IPS-NIHi11 (cell line): ENCODE measurements at places on chromosomes 2 and 18.

DNA sequence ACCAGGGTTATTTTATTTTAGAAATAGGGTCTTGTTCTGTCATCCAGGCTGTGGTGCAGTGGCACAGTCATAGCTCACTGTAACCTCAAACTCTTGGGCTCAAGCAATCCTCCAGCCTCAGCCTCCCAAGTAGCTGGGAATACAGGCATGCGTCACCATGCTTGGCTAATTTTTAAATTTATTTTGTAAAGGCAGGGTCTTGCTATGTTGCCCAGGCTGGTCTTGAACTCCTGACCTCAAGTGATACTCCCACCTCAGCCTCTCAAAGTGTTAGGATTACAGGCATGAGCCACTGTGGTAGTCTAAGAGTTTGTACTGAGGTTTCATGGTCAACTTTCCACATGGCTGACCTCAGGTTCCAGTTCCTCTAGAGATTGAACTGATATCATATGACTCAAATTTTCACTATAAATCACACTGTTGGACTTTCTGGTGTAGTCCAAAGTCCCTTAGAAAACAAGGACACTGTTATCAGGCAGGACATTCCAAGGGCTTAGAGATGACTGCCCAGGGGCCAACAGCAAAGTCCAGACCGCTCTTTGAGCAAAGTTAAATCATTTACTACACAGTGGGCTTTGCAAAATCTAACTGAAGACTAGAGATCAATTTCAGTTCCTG, 82.0 kb upstream of the MEX3C start:
- no peak for DNase-seq

- DNase-seq: peak; percentile 24
These were observed 47.3 kb downstream of the RFTN2 start for GRCh38 chr2:197628043-197628500.

- DNase-seq: no peak
These were observed 172.8 kb downstream of the CYP26B1 start for GRCh38 chr2:71974846-71975245.

DNA sequence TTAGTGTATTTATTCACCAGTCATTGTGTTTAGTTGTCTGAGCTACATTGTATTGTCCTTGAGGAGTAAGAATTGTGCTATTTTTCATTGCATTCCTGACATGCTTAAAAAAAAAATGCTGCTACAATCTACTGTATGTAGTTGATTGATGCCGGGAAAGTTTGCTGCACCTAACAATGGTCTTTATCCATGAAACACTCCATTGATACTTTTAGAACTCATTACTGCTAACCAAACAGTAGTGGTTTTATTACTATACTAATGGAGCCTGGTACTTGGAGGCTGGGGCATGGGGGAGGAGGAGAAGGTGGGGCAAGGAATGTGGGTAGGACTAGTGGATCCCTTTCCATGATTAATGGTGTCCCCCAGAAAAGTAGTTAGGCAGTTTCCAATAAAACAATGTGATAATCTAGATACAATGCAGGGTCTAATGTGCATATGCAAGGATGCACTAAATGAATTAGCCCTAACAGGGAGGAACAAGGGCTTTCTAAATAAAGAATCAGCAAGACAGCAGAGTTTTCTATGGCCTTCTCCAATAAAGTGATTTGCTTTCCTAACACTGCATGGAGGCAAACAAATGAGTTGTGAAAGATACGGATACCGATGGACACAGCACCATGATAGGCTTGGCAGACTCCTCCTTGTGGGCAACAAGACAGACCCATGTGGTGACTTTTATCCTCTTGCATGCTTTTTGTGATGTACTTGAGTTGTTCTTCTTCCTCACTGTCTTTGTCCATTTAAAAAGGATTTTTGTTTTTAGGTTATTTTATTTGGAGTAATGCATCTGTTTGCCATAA, 78.5 kb downstream of the FMNL2 start:
- no peak for DNase-seq

DNA sequence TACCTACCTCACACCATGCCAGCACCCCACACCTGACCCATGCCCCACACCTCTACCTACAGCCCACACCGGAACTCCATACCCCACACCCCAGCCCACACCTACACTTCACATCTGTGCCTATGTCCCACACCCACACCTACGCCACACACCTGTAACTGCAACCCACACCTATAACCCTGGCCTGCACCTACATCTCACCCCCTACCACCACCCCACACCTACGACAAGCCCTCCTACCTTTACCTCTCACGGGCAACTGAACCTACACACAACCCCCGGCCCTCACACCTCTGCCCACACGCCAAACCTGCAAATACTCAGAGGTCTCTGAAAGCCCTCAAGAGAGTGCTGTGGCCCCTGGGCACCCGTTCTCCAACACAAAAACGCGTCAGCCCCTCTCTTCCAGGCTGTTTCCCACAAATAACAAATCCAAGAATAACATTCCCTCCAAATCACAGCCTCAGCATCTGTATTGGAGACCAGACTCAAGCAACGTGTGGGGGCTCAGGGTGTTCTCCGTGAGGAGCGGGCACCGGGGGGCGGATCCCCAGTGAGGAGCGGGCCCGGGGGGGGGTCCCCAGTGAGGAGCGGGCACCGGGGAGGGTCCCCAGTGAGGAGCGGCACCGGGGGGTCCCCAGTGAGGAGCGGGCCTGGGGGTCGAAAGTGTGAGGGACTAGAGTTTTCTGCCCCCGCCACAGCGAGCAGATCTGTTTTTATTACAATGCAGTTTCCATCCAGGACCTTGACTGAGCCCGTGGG, 33.4 kb downstream of the SLC66A2 start:
- DNase-seq: no peak

GRCh38 chr2:234373060-234373459, 123.8 kb downstream of the ARL4C start:
- DNase-seq: no peak

DNA sequence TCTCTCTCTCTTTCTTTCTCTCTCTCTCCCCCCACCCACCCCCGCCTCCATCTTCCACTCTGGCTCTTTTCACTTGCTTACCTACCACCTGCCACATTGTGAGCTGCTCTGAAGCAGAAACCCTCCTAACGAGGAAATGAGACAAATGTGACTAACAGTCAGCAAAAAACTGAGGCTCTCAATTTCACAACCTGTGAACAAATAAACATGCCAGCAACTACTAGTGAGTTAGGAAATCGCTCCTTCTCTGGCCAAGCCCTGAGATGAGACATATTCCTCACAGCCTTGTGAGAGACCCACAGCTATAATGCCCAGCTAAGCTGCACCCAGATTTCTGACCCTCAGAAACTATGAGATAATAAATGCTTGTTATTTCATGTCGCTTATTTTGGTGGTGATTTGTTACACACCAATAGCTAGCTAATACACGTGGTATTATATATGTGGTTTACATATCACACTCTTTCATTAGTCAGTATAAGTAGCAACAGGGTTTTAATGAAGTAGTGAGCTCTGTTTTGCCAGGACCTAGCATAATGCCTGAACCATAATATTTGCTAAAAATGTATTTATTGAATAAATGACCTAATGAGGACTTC, 8.4 kb upstream of the ZNF521 start:
- no peak for DNase-seq

GRCh38 chr18:50734342-50734741, 85.5 kb downstream of the MRO start:
- no peak for DNase-seq

- no peak for DNase-seq
These were observed 59.6 kb downstream of the GATA6 start for GRCh38 chr18:22228976-22229375.

GRCh38 chr2:45045706-45046105, 36.5 kb upstream of the SIX2 start:
- DNase-seq: no peak

DNA sequence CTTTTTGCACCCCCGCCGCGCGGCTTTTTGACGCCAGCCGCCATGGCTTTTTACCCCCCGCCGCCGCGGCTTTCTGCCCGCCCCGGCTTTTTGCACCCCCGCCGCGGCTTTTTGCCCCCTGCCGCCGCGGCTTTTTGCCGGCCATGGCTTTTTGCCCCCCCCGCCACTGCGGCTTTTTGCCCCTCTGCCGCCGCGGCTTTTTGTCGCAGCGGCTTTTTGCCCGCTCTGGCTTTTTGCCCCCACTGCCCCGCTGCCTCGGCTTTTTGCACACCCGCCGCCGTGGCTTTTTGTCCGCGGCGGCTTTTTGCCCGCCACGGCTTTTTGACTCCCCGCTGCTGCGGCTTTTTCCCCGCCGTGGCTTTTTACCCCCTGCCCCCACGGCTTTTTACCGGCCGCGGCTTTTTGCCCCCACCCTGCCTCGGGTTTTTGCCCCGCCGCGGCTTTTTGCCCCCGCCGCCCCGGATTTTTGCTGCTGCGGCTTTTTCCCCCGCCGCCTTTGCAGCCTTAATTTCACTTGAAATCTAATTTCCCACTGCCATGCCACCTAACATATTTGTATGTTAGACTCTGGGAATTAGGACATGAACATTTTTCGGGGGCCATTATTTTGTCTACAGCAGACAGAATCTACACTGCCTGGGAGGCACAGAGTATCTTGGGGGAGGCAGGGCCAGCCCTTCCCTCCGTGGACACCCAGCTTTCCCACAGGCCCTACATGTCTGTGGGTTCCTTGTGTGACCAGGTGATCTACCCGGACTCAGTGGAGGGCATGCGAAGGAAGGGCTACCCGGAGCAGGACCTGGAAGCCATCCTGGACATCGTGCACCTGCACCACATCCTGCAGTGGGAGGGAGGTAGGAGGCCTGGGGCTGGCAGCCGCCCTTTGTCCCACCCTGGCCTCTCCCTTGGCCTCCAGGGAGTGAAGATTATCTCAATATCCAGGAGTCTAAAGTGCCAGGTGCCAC, 3031.0 kb upstream of the TEKT4 start:
- no peak for DNase-seq

- DNase-seq: no peak
These were observed 36.1 kb upstream of the SKA1 start for GRCh38 chr18:50338715-50339114.

DNA sequence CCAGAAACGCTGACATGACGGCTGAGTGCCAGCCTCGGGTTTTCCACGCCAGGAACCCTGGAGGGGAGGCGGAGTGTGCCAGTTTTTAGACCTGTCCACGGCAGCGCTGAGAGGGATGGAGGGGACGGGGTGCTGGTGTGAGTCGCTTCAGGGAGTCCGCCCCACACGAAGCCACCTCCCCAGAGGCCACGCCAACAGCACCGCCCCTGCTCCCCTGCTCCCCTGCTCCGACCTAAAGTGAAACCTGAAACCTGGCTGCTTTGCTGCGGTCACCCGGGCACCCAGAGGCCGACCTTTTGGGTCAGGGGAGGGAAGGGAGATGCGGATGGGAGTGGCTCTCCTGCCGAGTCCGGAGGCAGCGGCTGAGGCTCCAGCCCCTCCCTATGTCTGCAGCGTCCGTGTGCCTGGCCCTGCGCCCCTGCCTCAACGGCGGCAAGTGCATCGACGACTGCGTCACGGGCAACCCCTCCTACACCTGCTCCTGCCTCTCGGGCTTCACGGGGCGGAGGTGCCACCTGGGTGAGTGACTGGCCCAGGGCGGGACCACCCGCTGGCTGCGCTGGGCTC, 38.1 kb downstream of the SNED1 start:
- peak; percentile 84 for DNase-seq

DNA sequence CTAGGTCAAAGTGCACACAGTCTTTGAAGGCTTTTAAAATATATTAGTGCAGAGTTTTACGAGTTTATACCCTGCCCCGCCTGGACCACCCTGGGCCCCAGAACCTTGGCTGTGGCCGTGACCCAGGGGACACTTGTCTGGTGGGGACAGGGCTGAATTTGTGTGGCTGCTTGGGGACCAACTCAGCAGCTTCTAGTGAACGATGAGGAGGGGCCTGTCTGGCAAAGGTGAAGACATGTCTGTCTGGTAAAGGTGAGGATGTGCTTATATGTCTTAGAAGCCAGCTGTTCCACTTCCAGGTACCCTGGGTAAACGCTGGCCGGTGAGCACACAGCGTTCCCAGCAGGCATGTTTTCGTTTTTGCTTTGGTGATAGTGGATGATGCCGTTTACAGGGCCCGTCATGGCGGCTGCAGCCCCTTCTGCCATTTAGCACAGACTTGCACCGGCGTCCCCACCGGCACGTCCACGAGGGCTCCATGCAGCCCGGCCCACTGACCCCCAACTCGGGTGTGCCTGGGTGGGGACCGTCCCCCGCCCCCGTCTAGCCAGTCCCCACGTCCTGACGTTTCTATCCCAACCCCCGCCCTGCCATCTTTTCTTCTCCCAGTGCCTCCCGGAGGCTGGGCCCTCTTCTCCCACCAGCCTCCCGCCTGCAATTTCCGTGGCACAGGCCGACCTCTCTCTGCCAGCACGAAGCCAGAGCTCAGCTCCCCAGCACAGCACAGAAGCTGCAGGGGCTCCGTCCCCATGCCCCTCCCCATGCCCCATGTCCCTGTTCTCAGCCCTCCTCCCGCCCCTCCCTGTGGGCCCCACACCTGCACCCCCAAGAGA, 67.8 kb downstream of the SLC66A2 start:
- DNase-seq: peak; percentile 6
